ENCODE measurements at places on chromosomes 3 and 15.

- DNase-seq: peak; percentile 57
These were observed 2.6 kb upstream of the APEH start for GRCh38 chr3:49671291-49672288.

- no peak for DNase-seq
These were observed 48.3 kb downstream of the PRTG start for GRCh38 chr15:55694652-55695150.

DNA sequence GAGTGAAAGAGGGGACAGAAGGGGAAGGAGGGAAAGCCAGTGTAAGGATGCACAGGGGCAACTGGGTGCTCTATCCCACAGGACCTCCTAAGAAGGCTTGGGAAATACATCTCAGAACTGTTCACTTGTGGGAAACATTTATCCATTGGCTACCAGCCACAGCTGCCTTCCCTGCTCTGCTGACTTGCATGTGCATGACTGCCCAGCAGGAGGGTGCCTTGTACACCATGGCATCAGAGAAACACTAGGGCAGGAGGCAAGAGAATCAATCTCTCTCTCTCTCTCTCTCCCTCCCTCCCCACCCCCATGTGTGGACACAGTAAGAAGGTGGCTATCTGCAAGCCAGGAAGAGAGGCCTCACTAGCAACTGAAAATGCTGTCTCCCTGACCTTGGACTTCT lies 62.9 kb upstream of the ZBTB38 start:
- DNase-seq: peak; percentile 50

- DNase-seq: peak; percentile 72
These were observed 65.2 kb downstream of the EIF4E3 start for GRCh38 chr3:71659864-71660591.

GRCh38 chr3:153892126-153892525 lies 229.1 kb upstream of the ARHGEF26 start:
- peak; percentile 76 for DNase-seq

GRCh38 chr3:108334701-108335100 lies 38.4 kb downstream of the HHLA2 start:
- DNase-seq: peak; percentile 28

GRCh38 chr3:159488602-159489001 lies 500.0 kb upstream of the IL12A start:
- no peak for DNase-seq

DNA sequence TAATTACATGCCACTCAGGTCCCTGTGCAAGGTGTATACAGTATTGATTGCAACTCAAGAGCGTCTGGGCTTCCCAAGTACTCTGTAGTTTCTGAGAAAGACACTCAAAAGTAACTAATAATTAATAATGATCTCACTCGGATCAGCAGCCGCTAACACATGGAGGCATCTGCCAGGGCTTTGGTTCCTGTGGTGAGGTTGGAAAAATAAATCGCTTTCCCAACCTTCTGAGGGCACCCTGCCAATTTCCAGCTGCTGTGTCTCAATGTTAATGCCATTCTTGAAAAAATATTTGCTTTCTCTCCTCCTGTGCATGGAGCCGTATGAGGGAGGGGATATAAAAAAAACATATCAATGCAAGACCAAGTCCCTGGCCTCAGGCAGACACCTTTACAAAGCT lies 116.5 kb upstream of the SLC2A2 start:
- DNase-seq: peak; percentile 70

- DNase-seq: no peak
These were observed 1.0 kb downstream of the MYO9A start for GRCh38 chr15:72116731-72117485.

GRCh38 chr3:128597900-128598299 lies 52.7 kb downstream of the RPN1 start:
- peak; percentile 14 for DNase-seq

DNA sequence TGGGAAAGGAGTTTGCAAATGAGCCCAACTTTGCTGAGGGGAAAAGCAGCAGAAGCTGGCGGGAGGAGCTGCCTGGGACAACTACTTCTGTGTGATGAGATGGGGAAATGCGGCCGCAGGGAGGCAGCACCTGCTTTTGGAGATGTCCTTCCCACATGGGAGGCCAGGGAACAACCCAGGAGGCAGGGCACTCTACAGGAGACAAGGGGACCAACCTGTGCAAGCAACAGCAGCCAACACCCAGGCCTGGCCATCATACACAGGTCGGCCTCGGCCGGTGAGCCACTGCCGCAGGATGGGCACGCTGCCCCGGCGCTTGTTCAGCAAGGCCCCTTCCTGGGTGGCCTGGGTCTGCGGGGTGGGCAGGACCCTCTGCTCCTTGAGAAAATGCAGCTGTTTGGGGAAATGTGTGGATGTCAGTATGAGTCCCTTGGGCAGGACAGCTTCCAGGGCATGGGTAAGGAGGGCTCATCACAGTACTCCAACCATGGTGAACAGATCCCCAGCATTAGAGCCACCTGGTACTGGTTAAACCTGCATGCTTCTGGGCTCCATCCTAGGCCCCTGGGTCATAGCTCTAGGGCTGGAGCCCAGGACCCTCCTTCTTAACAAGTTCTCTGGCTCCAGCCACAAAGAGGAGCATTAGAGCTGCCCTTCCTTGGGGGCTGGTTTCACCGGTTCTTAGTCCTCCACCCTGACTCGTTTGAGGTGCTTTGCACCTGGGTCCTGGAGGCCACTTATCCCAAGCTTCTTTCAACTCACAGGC lies 11.6 kb downstream of the EPB42 start:
- no peak for DNase-seq

DNA sequence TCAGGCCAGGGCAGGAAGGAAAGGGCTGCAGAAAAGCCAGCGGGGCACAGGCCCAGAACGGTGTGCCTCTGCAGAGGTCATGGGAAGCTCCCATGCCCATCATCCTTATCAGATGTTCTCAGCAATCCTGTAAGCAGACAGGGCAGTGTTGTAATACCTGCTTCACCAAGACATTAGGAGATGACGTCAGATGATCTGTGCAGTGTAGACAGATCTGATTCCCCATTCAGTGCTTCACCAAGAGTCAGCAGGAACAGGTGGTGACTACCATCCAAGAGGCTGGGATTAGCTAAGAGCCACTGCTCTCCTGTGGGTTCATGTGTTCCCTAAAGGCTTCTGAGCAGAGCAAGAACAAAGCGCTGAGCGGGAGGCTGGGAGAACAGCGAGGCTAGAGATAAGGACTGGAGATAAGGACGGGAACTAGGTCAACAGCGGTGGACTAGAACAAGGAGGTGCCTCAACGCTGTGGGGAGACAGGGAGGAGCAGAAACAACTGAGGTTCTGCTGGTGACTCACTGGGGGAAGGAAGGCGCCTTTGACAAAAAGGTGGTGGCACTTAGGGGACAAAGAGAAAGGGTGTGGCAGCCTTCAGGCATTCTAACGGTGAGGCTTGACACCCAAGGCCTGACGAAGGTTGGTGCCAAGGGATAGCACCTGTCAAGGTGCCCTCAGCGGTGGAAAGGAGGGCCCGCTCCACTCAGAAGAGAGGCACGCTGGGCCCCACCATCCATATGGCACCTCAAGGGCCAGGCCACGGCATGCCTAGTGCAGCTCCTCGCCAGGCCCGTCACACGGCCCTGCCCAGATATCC lies 28.4 kb downstream of the CCDC12 start:
- DNase-seq: no peak

- DNase-seq: no peak
These were observed 113.2 kb downstream of the PTPRG start for GRCh38 chr3:61674596-61674995.

DNA sequence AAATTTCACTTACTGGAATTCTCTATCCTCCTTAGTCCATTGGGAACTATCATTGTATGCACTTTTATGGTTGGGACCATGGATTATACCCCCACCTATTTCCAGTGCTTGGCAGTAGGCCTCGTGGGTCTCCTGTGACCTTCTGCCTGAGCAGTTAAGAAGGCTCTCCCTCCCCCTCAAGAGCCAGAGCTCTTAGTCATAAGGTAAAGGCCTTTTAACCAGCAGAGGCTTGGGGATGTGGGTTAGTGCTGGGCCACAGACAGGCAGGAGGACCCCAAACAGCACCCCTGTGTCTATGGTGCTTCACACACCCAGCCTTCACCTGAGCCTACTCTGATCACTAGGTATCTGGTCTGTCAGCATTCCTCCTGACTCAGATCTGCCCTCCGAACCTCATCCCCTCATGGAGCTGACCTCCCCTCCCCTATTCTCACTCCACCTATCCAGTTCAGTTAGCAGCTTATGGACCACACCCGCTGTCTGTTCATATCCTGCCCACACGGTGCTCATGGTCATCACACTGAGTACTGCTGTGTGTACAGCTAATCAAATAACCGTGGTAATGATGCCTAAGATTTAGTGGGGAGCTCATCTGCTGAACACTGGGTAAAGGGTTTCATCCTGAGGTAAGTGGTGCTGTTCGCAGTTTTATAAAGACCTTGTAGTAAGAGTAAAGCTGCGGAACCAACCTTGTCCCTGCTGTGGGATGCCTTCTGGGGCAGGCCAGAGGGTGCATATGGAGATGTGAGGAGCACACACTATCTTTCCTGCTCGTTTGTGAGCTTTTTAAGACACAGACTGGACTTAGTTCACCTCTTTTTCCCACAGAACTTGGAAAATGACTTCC lies 40.9 kb downstream of the KLHL18 start:
- peak; percentile 67 for DNase-seq

DNA sequence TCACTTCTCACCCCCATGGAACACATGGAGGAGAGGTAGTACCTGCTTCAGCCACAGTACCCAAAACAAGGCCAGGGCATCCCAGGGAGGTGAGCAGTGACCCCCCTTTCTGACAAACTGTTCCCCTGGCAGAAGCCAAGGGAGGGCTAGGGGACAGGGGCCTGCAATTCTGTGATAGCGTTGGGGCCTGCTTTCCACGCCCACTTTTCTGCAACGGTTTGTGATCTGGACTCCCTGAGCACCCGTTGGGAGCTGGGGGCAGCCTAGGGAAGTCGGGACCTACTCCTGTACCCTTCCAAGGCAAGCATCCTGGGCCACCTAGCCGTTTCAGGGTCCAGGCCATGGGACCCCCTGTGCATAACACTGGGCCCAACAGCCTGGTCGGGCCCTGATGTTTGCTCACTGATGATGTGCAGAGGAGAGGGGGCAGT lies 996 bp upstream of the DNAJA4 start:
- DNase-seq: no peak
